ENCODE measurements at places on chromosomes 2 and 18. TPM values are rescaled to one million over a fixed set of nuclear protein-coding genes. Genes with fewer than 3 reads are reported as not detected.

- DNase-seq = no peak
These were observed 618.2 kb downstream of the CPS1 start for GRCh38 chr2:211174631-211175030.

GRCh38 chr2:58584606-58585118, 343.5 kb upstream of the FANCL start:
- DNase-seq = no peak

- DNase-seq = no peak
These were observed 53.6 kb downstream of the CDK15 start for GRCh38 chr2:201859949-201860348.

DNA sequence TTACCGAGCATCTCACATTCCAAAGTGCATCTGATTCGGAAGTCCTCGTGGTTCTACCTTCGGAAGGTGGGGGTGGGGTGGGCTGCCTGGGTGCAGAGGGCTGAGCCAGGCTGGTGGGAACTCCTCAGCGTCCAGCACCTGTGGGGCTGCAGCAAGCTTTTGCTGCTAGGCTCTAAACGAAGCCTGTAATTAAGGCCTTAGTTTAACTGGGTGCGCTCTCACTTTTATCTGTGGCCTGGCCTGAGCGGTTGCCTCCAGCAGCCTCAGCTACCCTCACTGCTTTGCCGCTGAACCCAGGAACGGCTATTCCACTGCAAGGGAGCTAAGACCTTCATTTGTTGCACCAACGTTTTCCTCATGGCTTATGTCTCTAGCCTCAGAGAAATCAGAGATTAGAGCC, 48.4 kb downstream of the TMEM17 start:
- no peak for DNase-seq

- no peak for DNase-seq
These were observed 567.2 kb downstream of the SATB2 start for GRCh38 chr2:198890490-198890889.

PROKR1 gene
- polyA plus RNA-seq = not detected

GCG gene
- 10.6 TPM for polyA plus RNA-seq

GRCh38 chr2:150630587-150631235, 143.2 kb upstream of the RND3 start:
- DNase-seq = no peak

LTBP1 gene
- polyA plus RNA-seq = 3.5 TPM

Data from sigmoid colon (tissue), 7 donors.